GM20000 (cell line): ENCODE measurements at places on chromosomes 6 and 20.
A peak's percentile ranks its signal among the peaks of the same experiment; 100 is the strongest.

DNA sequence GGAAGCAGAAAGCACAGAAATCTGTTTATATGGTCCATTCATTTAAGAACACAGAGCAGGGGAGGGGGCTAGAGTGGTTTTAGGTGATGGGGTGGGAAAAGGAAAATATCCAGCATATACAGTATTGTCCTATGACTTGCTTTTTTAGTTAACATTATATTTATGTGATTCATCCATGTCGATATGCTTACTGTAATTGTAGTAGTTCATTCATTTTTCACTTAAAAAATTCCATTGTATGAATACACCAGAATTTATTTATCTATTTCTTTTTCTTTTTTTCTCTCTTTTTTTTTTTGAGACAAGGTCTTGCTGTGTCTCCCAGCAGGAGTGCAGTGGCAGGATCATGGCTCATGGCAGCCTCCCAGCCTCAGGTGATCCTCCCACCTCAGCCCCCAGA, 9.6 kb upstream of the PRIM2 start:
- no peak for DNase-seq

DNA sequence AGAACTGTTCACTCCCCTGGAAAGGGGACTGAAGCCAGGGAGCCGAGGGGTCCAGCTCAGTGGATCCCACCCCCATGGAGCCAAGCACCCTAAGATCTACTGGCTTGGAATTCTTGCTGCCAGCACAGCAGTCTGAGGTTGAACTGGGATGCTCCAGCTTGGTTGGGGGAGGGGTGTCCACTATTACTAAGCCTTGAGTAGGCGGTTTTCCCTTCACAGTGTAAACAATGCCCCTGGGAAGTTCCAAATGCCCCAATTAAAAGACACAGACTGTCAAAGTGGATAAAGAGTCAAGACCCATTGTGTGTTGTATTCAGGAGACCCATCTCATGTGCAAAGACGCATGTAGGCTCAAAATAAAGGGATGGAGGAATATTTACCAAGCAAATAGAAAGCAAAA, 150.2 kb downstream of the LPA start:
- no peak for DNase-seq

- DNase-seq, result no peak
These were observed 19.6 kb downstream of the BHLHE23 start for GRCh38 chr20:62987114-62987513.

- DNase-seq, result no peak
These were observed 63.4 kb downstream of the RREB1 start for GRCh38 chr6:7171119-7171518.

DNA sequence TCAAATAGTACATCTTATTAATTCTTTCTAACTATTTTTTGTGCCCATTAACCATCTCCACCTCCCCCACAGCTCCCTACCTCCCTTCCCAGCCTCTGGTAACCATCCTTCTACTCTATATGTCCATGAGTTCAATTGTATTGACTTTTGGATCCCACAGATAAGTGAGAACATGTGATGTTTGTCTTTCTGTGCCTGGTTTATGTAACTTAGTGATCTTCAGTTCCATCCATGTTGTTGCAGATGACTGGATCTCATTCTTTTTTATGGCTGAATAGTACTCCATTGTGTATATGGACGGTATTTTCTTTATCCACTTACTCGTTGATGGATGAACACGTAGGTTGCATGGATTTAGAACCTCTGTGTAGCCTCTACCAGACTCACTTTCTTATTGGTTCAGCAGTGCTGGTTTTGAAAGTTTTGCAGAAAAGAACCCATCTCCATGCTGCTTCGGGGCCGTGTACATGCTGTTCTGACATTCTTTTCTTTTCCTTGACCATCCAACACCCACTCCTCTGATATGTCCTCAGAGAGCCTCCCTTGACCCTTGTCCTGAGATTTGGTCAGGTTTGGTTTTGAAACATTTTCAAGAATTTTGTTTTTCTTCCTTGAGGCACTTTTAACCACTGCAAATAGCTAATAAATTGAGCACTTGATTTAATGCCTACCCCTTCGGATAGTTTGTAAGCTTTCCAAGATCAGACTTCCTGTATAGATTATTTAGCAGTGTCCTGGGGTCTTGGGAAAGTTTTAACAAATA, 231.2 kb upstream of the ZFP64 start:
- no peak for DNase-seq

DNA sequence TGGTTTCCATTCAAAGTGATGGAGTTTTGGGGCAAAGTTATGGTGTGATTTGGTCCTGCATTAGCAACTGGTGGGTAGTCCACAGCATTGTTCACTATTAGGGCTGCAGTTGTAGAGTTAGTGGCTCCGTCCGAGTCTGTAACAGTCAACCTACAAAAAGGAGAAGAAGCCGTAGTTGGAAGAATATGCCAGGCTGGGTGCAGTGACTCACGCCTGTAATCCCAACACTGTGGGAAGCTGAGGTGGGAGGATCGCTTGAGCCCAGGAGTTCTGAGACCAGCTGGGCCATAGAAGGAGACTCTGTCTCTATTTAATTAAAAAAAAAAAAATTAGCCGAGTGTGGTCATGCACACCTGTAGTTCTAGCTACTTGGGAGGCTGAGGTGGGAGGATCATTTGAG, 69.5 kb downstream of the KIAA0319 start:
- DNase-seq, result no peak

DNA sequence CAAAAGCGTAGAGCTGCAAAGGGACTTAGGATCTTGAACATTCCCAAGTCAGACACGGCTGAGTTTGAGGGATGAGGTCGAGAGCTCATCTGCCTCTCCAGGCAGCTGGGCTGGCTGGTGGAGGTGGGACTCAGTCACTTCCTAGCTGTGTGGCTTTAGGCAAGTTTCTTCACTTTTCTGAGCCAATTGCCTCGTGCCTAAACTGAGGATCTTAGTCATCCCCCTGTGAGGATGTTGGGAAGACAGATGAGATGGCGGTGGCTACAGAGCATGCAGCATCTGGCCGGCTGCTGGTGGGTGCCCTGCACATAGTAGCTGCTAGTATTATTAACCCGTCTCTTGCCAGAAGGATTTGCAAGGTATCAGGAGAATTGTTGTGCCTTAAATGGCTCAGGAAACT, 27.5 kb downstream of the TFAP2C start:
- DNase-seq, result no peak

DNA sequence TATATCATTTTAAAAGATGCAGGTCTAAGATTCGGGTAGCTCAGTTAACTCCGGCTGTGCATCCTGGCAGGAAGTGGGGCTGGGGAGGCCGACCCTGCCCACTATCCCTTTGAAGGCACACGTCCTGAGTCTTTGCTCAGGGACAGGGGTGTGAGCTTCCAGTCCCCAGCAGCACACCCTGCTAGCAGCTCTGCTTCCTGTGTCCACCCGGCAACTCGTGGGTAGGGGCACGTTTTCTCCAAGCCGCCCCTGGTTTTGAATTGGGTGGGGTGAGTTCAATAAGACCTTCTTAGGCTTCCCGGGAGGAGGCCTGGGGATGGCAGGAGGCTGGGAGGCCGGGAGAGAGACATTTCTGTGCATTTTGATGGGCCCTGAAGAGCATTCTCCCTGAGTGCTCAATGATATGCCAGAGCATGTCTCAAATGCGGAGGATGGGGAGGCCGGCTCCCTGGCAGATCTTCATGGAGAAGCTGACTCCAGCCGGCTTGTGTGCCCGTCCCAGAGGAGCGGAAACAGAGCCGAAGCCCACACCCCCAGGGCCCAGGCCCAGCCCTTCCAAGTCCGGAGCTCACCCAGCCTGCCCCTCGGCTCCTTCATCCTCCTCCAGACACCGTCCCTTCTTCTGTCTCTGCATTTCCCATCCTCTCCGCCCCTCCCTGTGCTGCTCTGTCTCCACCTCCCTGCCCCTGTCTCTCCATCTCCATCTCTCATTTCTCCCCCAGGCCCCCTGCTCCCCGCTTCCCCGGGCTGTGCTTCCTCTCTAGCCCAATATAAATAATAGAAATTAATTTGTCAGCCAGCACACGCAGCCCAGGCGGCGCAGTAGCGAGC, 36.3 kb upstream of the ZFAND3 start:
- DNase-seq, result no peak

- no peak for DNase-seq
These were observed 65.0 kb downstream of the BLOC1S5 start for GRCh38 chr6:7999201-7999600.

DNA sequence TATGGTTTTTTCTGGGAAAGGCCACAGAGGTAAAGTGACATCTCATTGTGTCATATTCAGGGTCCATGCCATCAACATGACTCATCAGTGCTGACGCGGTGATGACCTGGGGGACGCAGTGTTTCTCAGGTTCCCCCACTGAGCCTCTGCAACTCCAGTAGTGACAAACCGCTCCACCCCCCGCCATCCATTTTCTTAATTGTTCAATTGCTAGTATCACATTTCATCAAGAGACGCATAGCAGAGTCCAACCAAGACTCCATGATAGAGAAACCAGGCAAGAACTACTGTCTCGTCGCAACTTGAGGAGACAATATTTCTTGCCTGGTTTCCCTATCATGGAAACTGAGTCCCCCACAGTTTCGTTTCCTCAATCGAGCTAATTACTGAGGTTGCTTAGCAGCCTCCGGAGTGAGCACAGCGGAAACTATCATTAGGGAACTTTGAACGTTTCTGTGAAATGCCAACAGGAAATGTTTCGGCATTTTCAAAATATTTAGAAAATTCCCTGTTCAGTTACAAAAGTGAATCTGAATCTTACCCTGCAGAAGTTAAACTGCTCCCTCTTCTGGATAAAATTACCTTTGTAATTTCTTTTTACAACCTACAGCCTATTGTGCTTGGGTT, 12.2 kb upstream of the SERPINB1 start:
- peak; percentile 52 for DNase-seq

DNA sequence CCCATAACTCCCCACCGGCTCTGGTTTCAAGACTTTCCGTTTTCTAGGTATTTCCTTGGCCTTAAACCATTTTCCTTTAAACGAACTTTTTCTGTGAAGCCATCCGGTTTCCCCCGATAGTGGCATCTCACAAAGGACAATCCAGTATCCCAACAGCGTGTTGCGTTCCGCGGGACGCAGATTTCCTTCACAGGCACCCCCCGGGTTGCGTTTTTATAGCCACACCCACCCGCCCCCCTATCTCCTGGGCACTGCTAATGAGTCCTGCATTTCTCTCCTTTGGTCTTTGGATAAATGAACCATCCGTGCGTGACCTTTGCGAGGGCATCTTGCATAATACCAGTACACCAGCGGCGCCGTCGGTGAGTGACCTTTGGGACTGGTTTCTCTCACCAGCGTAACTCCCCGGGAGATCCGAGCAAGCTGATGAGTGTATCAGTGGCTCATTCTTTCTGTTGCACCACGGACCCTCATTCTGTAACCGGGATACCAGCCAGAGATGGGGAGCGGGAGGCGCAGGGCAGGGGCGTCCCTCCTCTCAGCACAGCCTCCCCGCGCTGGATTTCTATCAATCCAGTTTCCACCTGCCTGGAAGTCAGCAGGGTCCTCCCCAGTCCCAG, 586 bp upstream of the NQO2 start:
- DNase-seq, result no peak

GRCh38 chr20:33995053-33995831, 1.5 kb downstream of the RALY start:
- no peak for DNase-seq

DNA sequence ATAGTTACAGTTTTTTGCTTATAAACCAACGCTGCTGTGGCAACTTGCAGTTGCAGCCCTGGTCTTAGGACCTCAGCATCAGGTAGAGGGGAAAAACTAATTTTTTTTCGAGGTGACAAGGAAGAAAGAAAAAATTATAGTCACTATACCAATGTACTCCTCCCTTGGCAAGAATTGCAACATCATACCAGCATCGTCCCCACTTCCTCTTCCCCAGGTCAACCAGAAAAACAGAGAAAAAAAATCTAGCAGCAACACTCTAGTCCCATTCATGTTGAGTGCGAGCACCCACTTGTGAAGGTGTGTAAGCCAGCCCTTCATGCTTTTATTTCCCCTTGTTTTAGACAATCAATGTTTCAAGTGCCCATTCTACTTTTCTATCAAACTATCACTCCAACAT, 13.1 kb upstream of the DCBLD1 start:
- no peak for DNase-seq

GRCh38 chr6:96197241-96197640, 181.5 kb downstream of the FUT9 start:
- DNase-seq, result no peak

DNA sequence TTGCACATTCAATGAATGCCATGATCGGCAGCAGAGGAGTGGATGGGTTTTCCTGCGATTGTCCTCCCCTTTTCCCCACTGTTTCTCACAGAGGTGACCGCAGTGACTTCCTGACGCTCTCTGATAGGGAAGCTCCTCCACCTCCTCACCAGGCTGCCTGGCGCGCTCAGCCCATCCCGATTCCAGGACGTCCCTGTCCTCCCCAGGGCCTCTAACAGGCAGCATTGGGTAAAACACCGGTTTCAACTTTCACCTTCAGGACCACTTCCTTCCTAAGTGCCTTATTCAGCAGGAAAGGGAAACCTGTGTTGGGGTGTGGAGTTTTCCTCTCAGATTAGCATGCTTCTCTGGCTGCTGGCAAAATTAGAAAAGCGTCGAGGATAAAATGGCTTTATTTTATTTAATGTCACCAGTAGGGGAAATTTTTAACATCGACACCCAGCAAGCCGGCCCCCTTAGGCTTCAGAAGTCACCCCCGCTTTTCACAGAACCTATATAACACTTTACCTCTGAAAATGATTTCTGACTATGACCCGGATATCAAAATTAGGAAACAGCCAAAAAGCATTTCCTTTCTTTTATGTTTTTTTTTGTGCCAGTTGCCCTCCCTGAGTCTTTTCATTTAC, 570.4 kb upstream of the GJE1 start:
- peak; percentile 5 for DNase-seq

- no peak for DNase-seq
These were observed 143.8 kb downstream of the BTBD3 start for GRCh38 chr20:12061466-12061865.

GRCh38 chr6:12472601-12473038, 182.5 kb downstream of the EDN1 start:
- DNase-seq, result no peak

GRCh38 chr20:16048876-16049275, 524.4 kb downstream of the KIF16B start:
- no peak for DNase-seq

DNA sequence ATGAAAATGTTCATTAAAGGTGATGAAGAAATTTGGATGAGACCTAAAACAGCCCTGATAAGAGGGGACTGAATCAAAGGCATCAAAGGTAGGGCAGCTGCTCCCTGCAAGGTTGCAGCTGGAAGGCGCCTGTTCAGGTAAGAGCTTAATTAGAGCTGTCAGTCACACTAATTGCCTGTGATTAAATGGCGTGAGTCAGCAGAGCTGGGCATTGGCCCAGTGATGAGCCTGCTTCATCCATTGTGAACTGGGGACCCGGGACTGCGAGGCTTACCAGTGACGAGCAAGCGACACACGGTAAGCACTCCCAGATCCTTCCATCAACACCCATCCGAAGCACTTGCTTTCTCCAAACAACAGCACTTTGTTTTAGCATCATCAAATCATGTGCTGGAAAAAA, 621.5 kb upstream of the CDH4 start:
- no peak for DNase-seq

- DNase-seq, result no peak
These were observed 39.3 kb downstream of the PHACTR3 start for GRCh38 chr20:59643615-59644061.

- no peak for DNase-seq
These were observed 4.5 kb downstream of the RING1 start for GRCh38 chr6:33212857-33213165.
